ENCODE measurements at places on chromosomes 5 and 9. TPM values are rescaled to one million over a fixed set of nuclear protein-coding genes. Genes with fewer than 3 reads are reported as not detected.

Gene PRDM12
- not detected for total RNA-seq

GRCh38 chr5:156254196-156254595 is 72.8 kb upstream of the SGCD start:
- DNase-seq: no peak

Gene ACOT12
- not detected for total RNA-seq

Gene PCDHGA5
- total RNA-seq: 2.7 TPM

DNA sequence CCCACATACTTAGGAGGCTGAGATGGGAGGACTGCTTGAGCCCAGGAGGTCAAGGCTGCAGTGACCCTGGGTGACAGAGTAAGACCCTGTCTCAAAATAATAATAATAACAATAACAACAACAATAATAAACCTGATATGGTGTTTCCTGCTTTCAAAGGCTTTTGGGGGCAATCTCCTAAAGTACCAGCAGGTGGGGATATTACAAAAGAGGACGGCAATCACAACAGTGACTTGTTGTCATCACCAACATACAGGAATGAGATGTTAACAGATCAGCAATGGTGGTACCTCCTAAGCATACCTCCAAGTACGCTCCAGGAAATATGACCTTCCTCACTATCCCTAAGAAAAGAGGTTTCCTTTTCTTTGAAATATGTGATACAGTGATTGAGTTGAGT is 91.1 kb upstream of the RNF180 start:
- DNase-seq: no peak

Gene PCDHB14
- 2.7 TPM for total RNA-seq

GRCh38 chr5:180603076-180603594 is 11.8 kb upstream of the SCGB3A1 start:
- peak; percentile 77 for DNase-seq

Gene SLC23A1
- not detected for total RNA-seq

Gene CARD9
- 5.1 TPM for total RNA-seq

Gene ARHGEF37
- total RNA-seq: 0.72 TPM

GRCh38 chr9:74281674-74282073 is 215.5 kb upstream of the RORB start:
- no peak for DNase-seq

Gene ANP32B
- total RNA-seq: 12.7 TPM
